Upper lobe of left lung (tissue), 6 donors: ENCODE measurements at places on chromosomes 11 and 22.

- DNase-seq: no peak
Observed at GRCh38 chr11:68439355-68440065, 21.0 kb upstream of the PPP6R3 start.

- DNase-seq: peak; percentile 90
Observed at GRCh38 chr11:10490398-10491241, 35.6 kb downstream of the AMPD3 start.

DNA sequence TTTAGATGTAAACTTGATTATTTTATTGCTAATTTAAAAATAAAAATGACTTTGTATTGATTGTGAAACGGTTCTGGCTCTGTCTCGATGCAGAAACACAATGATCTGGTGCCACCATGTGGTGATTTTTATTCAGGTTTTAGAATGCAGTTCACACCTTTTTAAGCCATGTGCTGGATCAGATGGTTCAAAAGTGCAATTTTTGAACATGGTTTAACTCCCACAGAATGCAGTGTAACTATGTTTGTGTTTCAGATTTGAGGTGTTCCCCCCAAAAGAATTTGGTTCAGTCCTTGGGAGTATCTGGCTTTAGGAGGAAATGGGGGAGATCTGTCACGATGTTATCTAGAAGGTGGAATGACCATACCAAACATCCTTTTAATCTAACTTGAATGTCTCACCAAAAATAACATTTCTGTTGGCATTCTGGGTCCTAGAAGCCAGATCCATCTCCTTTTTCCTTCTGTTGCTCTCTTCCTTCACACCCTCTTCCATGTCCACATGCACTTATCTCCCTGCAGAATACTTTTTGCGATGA lies 7.9 kb downstream of the MRPL16 start:
- no peak for DNase-seq

GRCh38 chr22:26325641-26326040 lies 103.4 kb upstream of the ASPHD2 start:
- no peak for DNase-seq

GRCh38 chr22:42645938-42646568 lies 3.1 kb downstream of the CYB5R3 start:
- DNase-seq: peak; percentile 59

- no peak for DNase-seq
Observed at GRCh38 chr22:46187862-46188261, 37.5 kb downstream of the PPARA start.

DNA sequence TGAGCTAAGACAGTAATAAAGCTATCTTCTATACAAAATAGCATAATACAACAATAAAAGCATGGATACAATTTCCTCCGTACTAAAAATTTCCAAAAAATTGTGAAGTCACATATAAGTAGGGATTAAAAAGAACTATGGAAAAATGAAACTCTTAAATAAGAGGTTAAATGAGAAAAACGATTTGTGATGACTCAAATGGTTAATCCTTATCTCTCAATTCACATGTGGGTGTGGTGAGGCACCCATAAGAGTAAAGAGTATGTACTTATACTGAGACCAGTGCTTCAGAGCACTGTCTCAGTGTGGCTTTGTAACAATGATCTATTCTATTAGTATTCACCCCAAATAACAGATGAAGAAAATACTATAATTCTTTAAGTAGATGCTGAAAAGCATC lies 25.0 kb upstream of the CCDC34 start:
- DNase-seq: no peak

GRCh38 chr22:39152024-39152510 lies 413 bp downstream of the CBX7 start:
- no peak for DNase-seq

DNA sequence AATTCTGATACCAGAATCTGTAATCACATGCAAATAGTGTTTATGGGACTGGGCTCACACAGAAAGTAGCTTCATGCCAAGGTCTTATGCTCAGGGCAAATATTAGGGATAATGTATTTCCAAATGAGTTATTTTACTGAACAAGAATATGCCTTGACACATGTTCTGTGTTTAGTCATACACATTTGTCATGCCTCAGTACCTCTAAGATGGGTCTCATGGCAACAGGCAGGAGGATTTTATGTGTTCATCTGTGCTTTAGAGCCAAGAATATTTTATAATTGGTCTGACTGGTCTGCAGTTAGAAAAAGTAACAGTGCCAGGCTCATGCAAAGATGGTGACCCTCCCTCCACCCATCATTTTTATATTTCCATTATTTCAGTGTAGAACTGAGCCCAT lies 49.1 kb downstream of the JAM3 start:
- no peak for DNase-seq

DNA sequence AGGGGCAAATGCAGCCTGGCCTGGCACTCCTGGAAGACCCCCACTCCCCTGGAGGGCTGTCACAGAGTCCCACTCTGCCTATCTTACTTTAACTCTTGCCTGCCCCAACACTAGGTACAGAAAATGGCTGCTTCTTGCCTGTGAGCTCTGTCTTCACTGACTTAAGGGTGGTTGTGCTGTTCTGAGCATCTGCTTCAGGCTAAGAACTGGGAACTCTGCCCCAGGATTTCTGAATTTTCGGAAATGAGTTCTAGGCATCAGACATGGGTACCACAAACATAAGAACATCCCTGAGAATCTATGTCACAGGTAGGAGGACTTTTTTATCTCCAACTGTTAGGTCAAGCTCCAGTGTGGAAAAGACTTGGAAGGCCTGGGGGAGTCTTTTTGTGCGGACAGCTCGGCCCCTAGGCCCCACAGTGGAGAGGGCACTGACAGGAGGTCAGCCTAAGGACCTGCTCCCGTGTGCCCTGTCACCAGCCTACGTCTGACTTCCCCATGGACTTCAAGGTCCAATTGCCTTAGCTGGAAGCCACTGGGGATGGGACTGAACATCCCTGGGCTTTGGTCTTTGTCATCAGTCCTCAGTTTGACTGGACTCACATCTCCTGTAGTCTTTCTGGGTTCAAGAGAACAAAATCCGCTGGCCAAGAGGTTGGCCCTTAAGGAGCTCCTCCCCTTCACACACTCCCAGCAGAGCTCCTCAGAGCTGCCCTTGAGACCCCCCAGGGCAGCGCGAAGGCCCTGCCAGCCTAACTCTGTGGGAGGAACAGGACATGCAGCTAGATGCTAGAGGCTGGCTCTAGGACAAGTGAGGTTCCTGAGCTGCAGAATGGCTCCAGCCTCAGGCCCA lies 31.9 kb downstream of the PPP2R1B start:
- no peak for DNase-seq

DNA sequence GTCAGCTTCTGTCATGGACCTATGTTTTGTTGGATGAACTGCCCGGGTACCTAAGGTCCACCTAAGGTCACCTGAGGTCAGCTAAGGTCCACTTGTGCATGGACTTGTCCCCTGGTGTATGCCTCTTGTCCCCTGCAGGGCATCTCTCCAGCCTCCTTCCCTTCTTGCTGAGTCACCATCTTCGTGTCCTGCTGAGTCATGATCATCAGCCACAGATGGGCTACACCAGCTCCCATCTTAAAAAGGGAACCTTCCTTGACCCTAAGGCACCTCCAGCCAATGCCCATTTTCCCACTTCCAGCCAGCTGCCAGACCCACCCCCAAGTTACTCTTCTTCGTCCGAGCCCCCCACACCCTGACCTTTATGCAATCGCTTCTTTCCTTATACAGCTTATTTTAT lies 544.9 kb downstream of the TBC1D22A start:
- no peak for DNase-seq

DNA sequence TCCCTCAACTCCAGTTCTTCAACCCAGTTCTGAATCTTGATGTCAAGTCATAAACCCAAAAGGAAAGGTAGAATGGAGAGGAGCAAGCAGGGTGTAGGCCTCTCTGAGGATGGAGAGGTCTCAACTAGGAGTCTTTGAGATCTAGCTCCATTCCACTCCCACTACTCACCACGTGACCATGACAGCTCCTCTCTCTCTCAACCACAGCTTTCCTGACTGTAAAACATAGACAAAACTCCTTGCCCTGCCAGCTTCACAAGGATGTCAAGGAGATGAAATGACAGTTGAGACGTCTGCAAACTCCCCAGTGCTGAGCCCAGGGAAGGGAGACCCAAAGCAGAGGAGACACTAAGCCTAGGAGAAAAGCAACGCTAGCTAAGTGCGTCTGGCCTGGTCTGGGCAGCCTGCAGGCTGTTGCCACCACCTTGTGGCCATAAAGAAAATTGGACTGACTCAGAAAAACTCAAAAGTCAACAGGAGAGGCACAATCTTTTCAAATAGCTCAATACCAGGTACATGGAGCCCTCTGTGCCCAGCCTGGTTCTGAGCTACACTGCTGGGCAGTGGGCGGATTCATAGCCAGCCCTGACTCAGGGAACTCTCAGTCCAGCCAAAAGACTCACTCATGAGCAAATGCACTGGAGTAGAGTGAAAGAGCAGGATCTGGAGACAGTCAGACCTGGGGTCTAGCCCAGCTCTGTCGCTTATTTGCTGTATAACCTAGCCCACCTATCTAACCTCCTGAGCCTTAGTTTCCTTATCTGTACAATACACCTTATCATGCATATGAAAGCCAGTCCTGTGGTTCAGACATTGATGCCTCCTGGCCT lies 3.4 kb downstream of the CLPB start:
- peak; percentile 63 for DNase-seq

GRCh38 chr11:82733444-82734119 lies at the start of gene FAM181B:
Gene FAM181B, minus strand, starts transcription at chr11:82733864. Its CDS starts 135 bp downstream, at chr11:82733729.
- peak; percentile 91 for DNase-seq

DNA sequence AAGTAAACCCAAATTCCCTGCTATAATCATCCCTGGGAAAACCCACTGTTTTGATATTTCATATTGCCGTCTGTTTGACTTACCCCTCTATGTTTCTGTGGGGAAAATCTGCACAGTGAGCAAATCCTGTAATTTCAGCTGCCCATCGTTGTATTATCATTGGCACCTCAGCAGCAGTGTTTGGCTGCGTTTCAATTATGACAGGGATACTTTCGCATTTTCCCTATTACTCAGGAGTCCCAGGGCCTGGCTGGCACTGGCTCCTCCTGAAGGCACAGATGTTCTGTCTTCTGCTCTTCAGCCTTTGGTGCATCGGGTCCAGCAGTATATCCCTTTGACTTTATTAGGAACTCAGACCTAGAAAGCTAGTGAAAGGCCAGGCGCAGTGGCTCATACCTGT lies 12.2 kb upstream of the MMP12 start:
- DNase-seq: no peak

DNA sequence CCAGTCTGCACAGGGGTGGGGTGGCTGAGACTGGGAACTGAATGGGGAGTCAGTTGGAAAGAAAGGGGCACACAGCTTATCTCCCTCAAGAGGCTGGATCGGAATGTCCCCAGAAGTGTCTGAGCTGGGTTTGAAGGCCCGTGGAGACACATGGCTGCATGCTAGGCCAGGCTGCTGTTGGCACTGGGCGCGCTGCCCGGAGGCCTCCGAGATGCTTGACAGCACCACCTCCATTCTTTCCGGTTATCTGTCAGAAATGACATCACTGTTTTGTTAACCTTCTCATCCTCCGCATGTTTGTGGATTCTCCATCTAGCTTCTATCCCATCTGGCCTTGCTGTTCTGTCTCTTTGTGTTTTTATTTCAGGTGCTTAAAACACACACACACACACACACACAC lies 85.5 kb downstream of the APIP start:
- peak; percentile 58 for DNase-seq

- no peak for DNase-seq
Observed at GRCh38 chr11:33391893-33392251, 134.7 kb downstream of the HIPK3 start.
